Astrocyte (in vitro differentiated cells and primary cell): ENCODE measurements at places on chromosomes 3 and 15. TPM values are rescaled to one million over a fixed set of nuclear protein-coding genes. Genes with fewer than 3 reads are reported as not detected.

DNA sequence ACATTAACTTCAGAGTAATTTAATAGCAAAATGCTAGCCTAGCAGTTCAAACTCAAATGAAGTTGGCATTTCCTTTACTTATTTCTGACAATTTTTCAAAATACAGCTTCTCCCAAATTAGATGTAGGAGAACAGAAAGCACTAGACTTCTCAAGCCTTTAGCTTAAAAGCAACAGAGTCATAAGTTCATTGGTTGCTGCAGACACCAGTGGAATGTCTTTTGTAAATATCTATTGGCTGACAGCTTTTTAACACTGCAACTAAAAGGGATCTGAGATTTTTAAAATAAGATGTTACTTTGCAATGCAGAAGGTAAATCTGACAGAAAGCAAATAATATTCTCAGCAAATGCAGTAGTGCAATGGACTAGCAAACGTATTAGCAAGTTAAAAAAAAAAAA is 259.3 kb downstream of the TBL1XR1 start:
- H3K4me1 ChIP-seq, result no peaks in the 10 kb centered on the region
- no peak overlapping the region for H3K27ac ChIP-seq
- no peak overlapping the region for H3K4me3 ChIP-seq
- H3K27me3 ChIP-seq, result no peaks in the 10 kb centered on the region
- DNase-seq, result no peak

DNA sequence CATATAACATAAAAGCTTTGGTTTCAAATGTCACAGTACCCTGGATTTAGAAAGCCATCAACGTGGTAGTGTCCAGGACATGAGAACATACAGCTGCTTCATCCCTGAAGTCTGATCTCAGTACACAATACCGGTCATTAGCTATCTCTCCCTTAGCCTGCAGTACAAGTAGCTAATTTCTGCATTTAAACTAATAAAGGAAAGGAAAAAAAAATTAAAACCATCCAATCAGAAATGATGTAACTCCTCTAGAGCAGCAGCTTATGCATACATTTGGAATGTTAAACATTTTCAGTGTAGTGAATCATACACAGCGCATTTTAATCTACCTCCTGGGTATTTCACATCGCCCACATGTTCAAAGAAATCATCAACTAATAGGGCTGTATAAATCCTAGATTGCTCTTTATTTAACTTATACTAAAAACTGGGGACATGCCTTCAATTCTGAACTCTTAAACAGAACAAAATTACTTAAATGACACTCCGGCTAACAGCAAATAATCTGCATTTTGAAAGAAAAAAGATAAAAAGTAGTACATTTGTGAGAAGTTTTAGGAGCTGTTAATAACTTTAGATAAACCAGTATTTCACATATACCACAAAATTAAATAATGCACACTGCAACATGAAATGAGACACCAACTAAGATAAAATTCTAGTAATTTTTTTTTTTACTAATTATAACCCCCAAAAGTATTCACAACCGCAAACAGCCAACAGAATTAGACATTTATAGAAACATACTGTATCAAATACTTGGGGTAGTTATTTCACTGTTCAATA is 3.7 kb downstream of the IGF2BP2 start:
- peaks cover 30% of the 10 kb centered on the region for H3K4me1 ChIP-seq
- H3K27me3 ChIP-seq, result no peaks in the 10 kb centered on the region
- H3K36me3 ChIP-seq, result no peaks in the 10 kb centered on the region
- DNase-seq, result peak; percentile 93
- peak overlapping the region; percentile 92 for H3K27ac ChIP-seq

GRCh38 chr3:129059311-129059958 is 1.1 kb upstream of the GP9 start:
- H3K27me3 ChIP-seq, result peaks cover 18% of the 10 kb centered on the region
- DNase-seq, result no peak
- H3K27ac ChIP-seq, result no peak overlapping the region

DNA sequence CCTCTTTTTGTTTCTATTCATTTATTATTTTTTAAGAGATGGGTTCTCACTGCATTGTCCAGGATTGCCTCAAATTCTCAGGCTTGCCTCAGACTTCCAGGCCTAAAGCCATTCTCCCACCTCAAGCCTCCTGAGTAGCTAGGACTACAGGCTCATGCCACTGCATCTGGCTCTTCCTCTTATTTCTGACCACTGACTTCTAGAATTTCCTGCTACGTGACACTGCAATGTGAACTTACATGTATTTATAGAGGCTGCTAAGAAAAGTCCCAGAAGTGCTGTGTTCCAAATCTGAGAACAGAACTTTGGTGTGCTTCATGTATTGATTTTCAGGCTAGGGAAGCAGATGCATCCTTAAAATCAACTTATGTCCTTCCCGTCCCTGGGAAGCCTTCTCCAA is 407.4 kb downstream of the RSL24D1 start:
- no peaks in the 10 kb centered on the region for H3K36me3 ChIP-seq
- no peak overlapping the region for H3K27ac ChIP-seq
- H3K4me3 ChIP-seq, result no peak overlapping the region
- H3K4me1 ChIP-seq, result no peaks in the 10 kb centered on the region
- no peaks in the 10 kb centered on the region for H3K27me3 ChIP-seq

DNA sequence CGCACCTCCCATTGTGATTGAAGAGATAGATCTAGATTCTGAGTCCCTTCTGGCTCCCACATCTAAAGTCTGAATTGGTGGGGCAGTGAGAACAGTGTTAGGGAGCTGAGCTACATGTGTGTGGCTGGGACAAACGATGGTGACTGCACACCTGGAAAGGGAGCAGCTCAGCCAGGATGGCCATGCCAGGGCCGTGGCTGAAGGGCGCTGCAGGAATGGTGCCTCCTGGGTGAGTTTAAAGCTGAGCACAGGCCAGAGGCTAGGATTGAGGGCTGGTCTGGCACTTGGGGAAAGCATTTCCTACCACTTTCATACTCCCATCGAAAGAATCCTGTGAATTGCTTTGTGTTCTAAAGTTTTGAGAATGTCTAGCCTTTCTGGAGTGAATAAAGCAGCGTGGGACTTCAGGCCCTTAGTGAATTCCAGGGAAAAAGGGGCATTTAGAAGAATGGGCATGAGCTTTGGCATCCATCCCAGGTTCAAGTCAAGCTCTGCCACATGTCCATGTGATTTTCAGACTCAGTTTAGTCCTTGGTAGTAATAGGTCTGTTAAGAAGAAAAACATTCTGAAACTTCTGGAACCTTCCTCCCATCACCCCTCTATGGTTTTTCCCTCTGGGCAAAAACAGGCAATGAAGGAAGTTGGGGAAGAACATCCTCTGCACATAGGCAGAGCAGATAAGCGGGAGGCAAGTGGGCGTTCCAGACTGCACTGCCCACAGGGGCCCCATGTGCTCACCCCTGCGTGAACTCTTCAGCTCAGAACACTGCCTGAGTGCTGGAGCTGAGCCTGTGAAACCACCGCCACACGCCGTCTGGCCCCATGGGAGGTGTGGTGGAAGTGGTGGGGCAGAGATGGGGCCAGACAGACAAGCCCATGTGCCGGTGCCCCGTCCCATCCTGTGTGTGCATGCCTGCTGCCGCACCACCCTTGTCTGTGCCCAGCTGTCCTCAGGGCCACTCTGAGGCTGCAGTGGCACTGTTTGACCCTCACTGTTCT is 12.9 kb upstream of the CPNE9 start:
- DNase-seq, result peak; percentile 11
- no peak overlapping the region for H3K4me3 ChIP-seq
- peaks cover 27% of the 10 kb centered on the region for H3K36me3 ChIP-seq
- H3K27ac ChIP-seq, result no peak overlapping the region
- no peaks in the 10 kb centered on the region for H3K27me3 ChIP-seq

The METTL6 gene
- total RNA-seq, result 18.9 and 19.7 TPM in 2 replicates

DNA sequence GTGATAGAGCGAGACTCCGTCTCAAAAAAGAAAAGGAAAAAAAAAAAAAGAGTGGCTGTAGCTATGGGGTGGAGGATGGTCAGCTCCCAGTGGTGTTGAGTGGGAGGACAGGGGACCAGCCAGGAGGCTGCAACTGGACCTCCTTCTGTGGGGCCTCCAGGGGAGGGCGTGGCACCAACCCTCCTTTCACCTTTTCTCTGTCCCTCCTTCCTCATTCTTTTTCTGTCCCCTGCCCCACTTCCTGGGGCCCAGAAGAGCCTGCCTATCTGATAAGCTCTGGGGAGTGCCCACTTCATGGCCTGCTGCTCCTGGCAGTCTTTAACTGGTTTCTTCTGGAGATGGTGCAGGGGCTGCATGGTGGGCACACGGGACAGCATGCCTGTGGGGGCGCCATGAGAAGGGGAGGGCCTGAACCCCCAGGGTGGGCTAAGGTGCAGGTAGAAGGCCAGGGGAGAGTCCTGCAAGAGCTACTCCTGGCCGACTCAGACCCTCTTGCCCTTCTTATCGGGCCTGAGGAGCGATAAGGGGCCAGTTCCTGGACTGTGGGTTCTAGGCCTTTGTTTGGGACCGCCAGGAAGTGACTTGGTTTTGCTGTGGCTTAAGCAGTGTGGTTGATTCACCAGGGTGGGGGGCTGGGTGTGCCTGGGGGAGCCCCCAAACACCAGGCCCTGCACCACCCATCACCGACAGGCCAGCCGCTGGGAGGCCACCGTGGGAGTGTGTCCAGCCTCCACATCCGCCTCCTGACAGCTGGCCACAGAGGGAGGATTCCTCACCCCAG is 49.4 kb upstream of the FLNB start:
- peak; percentile 50 for DNase-seq
- no peaks in the 10 kb centered on the region for H3K27me3 ChIP-seq
- no peaks in the 10 kb centered on the region for H3K36me3 ChIP-seq
- peak overlapping the region; percentile 62 for H3K27ac ChIP-seq
- peaks cover 28% of the 10 kb centered on the region for H3K4me1 ChIP-seq

GRCh38 chr15:66481107-66481856 is 16.3 kb downstream of the SNAPC5 start:
- no peak overlapping the region for H3K4me3 ChIP-seq
- H3K27me3 ChIP-seq, result no peaks in the 10 kb centered on the region
- peaks cover 8% of the 10 kb centered on the region for H3K4me1 ChIP-seq
- H3K27ac ChIP-seq, result no peak overlapping the region
- DNase-seq, result peak; percentile 60

The SOX14 gene
- total RNA-seq, result 0.09 TPM in 1 of 2 replicates, not detected in the other

DNA sequence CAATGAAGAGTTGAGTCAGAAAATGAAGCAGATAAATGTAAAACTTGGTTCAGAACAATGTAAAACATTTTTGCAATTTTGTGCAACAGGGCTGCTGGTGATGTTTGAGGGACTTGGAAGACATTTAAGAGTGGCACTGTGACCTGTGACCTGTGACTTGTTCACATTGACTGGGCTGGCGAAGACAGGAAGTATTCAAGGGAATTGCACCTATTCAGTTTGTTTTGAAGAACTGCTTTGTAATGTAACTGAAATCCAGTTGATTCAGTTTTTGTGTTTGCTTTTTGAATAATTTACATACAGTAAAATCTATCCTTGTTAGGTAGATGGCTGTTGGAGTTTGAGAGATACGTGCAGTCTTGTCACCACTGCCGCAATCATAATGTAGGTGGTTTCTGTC is 35.4 kb downstream of the MCTP2 start:
- no peaks in the 10 kb centered on the region for H3K27me3 ChIP-seq
- no peaks in the 10 kb centered on the region for H3K4me1 ChIP-seq
- DNase-seq, result no peak
- no peaks in the 10 kb centered on the region for H3K36me3 ChIP-seq
- H3K27ac ChIP-seq, result no peak overlapping the region
- no peak overlapping the region for H3K4me3 ChIP-seq

DNA sequence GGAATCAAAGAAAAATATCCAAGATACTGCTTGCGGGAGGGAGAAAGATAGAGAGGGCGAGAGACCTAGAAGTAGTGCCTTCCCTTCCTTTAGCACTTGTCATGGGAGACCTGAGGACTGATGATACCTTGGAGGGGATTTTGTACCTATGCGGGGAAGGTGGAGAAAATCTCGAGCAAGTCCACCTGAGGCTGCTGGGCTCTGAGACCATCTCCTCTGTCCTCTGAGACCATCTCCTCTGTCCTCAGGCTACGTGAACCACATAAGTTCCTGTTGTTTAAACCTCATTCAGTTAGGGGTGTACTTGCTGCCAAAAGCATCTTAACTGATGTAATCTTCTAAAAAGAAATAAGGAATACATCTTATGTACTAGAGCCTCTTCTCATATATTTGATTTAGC is 164.9 kb downstream of the NR2F2 start:
- H3K36me3 ChIP-seq, result no peaks in the 10 kb centered on the region
- H3K27me3 ChIP-seq, result no peaks in the 10 kb centered on the region
- no peaks in the 10 kb centered on the region for H3K4me1 ChIP-seq
- no peak overlapping the region for H3K4me3 ChIP-seq
- no peak for DNase-seq
